ENCODE measurements at places on chromosomes 6 and 20.

GRCh38 chr6:83231146-83231545 lies 38.0 kb downstream of the RWDD2A start:
- no peak for DNase-seq

DNA sequence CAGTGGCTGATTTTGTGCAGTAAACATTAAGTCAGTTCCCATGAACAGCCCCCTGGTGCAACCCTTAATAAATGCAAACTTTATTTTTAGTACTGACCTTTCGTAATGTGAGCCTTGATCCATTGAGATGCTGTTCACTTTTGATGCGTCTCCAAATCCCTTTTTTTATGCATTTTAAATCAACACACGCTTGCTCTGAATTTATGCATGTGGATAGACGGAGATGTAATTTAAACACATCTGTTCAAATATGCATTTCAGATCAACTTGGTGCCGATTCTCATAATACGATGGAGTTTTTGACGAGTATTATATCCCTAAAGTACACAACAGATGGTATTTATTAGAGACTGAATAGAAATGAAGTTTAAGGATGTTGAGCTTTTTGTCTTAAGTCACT lies 505.7 kb downstream of the CDKAL1 start:
- no peak for DNase-seq

GRCh38 chr6:30879684-30880427 lies 4.5 kb upstream of the DDR1 start:
- DNase-seq, result no peak

- no peak for DNase-seq
Measured at GRCh38 chr6:1436334-1437306, 47.2 kb downstream of the FOXF2 start.
